NCI-H1436 treated with DMSO at 0.1 percent for 48 hours (cell line): ENCODE measurements at places on chromosomes 2 and 18.

- DNase-seq, result no peak
These were observed 127.5 kb upstream of the ID2 start for GRCh38 chr2:8554296-8554806.

DNA sequence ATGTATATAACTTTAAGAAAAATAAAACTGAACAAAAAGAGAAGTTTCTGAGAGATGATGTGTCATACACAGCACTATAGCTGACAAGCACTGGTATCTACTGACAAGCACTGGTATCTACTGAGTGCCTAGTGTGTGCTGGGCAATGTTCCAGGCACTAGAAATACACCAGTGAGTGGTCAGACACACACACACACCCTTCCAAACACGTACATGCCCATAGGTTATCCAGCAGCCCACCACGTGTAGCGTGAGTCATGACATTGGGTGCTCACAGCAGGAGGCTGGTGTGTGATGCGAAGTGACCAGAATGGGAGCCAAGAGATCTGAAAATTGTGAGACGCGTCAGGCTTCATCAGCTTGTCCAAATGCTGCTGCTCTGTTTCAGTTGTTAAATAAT is 12.2 kb upstream of the GNAL start:
- no peak for DNase-seq

DNA sequence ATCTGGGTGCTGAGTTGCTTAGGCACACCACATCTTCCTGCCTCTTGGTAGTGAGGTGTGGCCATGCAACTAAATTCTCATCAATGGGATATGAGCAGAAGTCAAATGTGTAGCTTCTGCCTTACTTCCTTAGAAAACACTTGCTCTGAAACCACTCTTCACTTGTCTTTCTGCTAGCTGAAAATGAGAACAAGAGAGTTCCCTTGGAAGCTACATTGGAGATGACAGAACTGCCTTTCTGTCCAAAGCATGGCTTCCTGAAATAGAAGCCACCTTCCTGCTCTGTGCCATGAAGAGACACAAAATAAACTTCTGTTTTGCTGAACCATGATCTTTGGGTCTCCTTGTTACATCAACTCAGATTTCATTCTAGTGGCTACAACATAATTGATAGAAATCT is 659.9 kb downstream of the IRS1 start:
- no peak for DNase-seq

DNA sequence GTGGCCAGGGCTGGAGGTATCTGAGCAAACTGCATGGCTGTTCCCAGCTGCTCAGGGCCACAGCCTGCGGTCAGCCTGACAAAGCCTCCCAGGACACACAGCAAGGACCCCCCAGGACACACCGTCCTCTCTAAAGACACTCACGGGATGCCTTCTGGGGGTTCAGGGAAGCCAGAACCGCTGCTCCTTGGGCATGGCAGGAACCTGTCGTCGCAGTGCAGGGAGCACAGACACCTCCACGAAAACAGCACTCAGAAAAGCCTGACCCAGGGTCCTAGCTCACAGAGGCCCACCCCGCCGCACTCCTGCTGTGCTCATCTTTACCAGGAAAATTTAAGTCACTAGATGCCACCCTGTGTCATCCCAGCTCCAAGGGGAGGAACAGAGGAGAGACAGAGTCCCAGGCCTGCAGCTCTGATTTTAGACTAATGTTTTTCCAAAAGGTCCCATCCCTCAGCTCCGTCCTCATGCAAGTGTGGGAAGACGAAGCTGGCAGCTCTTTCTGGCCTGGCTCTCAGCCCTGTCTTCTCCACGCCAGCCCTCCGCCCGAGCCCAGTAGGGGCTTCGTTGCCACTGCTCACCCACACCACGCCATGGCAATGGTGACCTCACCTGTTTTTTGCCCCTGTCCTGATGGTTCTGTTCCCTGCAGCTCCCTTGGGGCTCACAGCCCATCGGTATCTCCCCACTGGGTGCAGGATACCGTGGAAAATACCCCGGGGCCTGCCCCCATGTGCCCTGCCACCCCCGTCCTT is 23.9 kb upstream of the SLC66A3 start:
- DNase-seq, result no peak

- no peak for DNase-seq
These were observed 32.6 kb downstream of the NAPG start for GRCh38 chr18:10558243-10558966.

DNA sequence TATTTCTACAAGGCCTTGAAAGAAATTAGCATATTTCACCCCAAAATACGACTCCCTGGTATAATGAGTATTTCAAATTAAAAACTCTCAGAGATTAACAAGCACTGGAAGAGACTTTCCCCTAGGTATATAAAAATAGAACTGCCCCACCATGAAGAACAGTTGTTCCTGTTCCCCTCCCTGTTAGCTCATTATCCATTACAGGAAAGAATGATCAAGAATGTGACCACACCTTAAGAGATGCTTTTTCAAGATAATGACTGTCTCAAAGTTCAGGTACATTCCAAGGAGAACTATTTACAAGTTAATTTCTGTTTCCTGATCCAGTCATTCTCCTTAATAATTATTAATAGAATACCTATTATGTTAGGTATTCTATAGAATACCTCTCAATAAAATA is 1220.6 kb upstream of the CDH2 start:
- no peak for DNase-seq

DNA sequence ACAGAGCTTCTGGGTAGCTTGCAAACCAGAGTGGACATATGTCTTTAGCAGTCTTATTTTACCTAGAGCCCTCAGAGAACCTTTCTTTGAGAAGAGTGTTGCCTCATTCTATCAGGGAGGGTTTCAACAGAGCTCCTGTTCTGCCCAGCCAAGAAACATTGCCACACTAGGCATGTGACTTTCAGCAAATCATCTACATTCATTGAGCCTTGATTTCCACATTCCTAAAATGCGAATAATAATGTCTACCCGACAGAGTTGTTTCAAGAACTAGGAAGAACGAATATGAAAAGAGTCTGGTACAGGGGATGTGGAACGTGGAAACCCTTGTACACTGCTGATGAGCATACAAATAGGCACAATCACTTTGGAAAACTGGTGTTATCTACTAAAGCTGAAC is 7.8 kb upstream of the PRKAG3 start:
- no peak for DNase-seq

GRCh38 chr2:26144953-26145680 is 27.8 kb upstream of the GAREM2 start:
- DNase-seq, result peak; percentile 4

- no peak for DNase-seq
These were observed 169.4 kb downstream of the TNS1 start for GRCh38 chr2:217833439-217833838.

- DNase-seq, result no peak
These were observed 21.6 kb upstream of the SP3 start for GRCh38 chr2:173986805-173987204.

- DNase-seq, result no peak
These were observed 50.0 kb upstream of the RFX8 start for GRCh38 chr2:101524806-101525430.

GRCh38 chr2:125643585-125643984 is 1012.4 kb upstream of the GYPC start:
- DNase-seq, result no peak

DNA sequence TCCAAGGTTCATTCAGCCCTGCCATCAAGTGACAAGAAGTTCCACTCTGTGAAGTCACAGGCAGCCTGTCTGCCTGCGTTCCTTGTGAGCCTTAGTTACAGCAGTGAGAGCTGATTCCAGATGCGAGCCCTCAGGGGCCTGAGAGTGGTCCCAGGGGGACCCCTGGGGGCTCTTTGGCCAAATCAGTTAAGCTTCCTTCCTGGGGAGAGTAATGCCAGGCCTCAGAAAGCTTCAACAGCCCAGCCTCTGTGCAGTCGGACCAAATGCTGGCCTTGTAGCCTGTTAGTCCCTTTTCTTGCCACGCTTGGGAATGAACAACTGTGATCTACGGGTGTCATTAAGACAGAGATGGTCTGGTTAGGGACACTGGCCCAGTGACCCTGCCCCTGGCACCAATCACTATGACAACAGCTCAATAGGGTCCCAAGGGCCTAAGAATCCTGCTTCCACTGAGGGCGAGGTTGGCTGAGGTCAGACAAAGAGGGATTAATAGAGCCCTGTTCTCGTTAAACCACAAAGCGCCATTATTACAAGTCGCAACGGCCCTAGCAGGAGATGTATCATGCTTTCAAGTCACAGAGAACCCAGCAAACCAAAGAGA is 50.9 kb downstream of the HS1BP3 start:
- no peak for DNase-seq

GRCh38 chr2:212923393-212923792 is 228.0 kb downstream of the IKZF2 start:
- DNase-seq, result no peak

GRCh38 chr2:45140675-45141074 is 131.4 kb upstream of the SIX2 start:
- DNase-seq, result no peak

- DNase-seq, result no peak
These were observed 46.3 kb upstream of the LPIN2 start for GRCh38 chr18:3059272-3059671.

DNA sequence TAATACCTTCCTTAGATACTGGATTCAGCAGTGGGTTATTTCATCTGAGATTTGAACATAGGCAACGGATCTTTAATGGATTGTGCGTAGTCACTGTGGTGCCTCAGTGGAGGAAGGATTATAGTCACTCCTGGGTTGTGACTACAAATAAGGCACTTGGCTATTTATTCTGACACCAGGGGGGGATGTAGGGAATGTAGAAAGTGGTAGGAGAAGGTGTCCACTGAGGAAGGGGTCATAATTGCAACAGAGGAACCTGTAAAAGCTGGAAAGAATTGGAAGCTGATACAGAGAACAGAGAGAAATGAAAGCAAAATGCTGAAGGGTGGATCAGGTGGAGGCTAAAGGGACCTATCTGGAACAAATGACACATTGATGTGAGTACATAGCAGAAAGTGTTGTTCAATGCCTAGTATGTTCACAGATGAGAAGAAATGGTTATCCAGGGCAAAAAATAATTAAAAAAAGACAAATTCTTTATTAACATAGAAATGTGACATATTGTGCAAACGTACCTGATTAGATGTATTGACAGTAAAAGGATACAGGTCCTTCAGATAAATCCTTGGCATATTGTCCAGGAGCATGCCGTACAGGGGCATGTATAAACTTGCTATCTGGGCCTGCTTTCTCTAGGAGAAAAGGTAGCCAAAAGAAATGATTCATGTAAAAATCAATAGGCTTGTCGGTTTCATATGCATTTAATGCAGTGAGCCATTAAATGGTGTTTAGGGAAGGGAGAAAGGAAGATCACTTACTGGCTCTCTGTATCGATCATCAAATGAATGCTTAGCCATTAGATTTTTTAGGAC is 91.2 kb upstream of the CCDC195 start:
- DNase-seq, result no peak

DNA sequence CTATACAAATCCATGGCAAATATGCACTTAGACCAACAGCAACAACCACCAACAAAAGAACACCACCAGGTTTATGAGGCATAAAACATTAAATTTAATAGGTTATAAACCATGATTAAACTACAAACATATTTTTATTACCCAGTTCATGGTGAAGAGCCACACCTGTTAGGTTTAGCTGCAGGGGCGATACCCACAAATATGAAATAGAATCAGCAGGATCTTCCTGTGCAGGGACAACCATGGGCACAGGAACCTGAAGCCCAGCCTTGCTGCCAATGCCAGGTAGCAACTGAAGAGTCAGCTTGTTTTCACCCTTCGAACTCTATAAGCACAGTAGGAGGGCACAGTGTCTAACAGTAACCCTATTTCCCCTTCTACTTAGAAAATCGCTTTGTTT is 675.0 kb downstream of the SATB2 start:
- no peak for DNase-seq

- no peak for DNase-seq
These were observed 11.1 kb upstream of the KLHL30 start for GRCh38 chr2:238127165-238128060.

DNA sequence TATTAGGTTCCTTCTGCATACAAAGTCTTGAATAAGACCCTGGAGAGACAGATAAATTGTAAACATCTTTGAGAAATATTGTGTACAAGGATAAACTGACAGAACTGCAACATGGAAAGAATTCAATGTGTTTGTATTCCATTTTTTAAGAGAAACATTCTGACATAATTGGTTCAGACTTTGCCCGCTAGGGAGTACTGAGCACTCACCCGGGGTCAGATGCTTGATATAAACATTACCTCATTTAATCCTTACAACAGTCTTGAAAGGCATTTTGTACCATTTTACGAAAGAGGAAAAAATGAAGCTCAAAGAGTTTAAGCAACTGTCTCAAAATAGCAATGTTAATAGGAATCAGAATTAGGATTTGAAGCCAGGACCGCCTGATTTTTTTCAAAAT is 416.7 kb upstream of the CRIM1 start:
- DNase-seq, result no peak

DNA sequence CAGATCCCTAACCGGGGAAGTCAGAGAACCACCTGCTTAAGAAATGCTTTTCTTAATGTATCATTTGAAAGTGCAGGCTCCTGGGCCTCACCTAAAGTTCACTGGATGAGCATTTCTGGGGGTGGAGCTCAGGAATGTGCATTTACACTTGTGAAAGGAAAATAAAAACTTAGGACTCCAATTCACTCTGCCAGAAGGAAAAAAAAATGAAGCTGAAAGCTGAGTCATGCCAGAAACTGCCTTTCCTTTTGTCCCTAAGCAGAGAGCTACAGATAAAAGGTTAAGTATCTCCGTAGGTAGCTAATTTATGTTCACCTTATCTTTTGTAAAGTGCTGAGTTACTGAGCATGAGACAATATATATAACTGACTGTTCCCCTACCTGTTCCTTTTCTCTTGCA is 229.5 kb upstream of the MEX3C start:
- no peak for DNase-seq

DNA sequence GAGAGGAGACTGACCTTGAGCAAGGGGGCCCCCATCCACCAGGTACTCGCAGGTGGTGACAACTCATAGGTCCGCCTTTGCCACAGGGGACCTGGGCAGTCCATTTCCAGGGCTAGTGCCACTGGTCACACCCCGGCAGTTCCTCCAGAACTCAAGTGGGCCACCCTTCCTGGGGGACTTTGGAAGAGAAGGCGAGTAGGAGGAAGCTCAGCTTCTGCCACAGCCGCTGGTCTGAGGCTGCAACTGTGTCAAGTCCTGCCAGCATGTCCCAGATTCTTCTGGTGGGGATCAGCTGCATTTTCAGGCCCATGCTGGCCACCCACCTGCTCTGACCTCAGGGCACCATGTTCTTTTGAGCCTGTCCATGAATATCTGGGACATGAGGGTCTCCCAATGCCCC is 423.9 kb upstream of the MYT1L start:
- DNase-seq, result no peak
